Kidney epithelial cell (primary cell): ENCODE measurements at places on chromosomes 12 and 14.

GRCh38 chr12:126768517-126768916 lies 1498.5 kb upstream of the TMEM132C start:
- DNase-seq = no peak

DNA sequence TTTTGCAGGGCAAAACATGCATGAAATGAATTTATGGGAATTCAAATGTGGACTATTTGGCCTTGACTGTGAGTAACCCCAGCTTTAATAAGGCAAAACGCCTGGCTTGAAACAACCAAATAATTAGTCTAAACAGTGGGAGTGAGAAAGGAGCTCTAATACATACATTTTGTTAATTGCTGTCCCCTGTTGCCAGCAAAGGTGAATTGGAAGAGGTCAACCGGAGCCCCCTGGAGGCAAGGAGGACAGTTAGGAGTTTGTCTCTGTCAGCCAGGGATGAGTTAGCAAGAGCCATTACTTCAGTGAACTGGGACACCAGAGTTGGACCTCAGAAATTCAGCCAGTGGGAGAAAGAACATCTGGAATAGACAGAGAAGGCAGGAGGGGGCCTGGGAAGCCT lies 17.4 kb downstream of the KRT76 start:
- DNase-seq = no peak

- no peak for DNase-seq
Observed at GRCh38 chr12:123040106-123040505, 59.6 kb downstream of the ARL6IP4 start.

DNA sequence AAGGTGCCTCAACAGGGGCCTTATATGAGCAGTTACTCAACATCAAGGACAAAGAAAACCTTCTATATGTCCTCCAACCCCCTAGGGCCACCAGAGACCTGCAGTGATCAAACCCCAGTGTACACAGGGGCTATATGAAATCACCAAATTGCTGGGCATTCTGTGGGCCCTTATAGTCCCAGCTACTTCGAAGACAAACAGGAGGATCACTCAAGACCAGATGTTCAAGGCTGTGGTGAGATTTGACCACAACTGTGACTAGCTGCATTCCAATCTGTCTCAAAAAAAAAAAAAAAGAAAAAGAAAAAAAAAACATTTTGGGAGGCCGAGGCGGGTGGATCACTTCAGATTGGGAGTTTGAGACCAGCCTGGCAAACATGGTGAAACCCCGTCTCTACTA lies 51.0 kb upstream of the PRB2 start:
- DNase-seq = no peak

DNA sequence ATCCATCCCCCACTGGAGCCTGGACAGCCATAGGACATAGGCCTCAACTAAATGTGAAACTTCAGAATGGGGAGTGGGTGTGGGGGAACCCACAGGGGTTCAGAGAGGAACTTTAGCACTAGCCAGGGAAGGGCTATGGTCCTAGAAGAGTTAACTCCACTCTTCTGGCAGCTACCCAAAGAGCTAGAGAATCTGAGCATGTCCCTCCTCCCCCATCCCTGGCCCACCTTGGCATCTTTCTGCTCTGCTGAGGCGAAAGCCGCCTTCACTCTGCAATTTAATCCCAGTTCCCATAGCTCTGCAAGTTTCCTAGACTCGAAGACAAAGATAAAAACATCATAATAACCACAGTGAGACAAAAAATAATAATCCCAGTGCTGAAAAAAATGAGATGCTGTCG lies 214.7 kb upstream of the RTL1 start:
- DNase-seq = no peak

DNA sequence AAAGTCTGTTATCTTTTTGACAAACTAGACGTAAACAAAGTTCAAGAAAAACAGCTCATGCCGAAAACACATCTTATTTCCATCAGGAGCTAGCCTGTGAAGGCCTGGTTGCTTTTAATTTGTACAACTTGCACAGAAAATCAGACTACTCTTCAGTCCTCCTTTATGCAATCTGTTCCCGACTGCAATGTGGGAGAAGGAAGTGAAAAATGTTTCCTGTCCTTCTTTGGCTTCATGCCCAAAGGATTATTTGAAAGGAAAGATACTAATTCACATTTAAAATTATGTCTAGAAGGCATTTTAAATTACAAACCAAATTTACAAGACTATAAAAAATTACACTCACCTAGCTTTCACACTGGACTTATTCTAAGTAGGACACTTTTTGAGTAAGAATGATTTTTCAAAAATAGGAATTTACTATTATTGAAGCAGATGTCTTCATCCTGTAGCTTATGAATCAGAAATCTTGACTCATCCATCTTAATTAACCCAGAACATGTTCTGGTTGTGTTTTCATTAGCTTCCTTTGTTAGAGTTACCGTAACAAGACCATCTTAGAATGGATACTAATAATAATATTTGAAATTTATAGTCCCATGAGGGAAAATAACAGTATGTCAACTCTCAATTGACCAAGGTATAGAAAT lies 272.6 kb downstream of the PRKD1 start:
- no peak for DNase-seq

- DNase-seq = no peak
Observed at GRCh38 chr12:23950775-23951451, 1.4 kb upstream of the SOX5 start.

- no peak for DNase-seq
Observed at GRCh38 chr12:1533205-1533601, 61.2 kb downstream of the FBXL14 start.

DNA sequence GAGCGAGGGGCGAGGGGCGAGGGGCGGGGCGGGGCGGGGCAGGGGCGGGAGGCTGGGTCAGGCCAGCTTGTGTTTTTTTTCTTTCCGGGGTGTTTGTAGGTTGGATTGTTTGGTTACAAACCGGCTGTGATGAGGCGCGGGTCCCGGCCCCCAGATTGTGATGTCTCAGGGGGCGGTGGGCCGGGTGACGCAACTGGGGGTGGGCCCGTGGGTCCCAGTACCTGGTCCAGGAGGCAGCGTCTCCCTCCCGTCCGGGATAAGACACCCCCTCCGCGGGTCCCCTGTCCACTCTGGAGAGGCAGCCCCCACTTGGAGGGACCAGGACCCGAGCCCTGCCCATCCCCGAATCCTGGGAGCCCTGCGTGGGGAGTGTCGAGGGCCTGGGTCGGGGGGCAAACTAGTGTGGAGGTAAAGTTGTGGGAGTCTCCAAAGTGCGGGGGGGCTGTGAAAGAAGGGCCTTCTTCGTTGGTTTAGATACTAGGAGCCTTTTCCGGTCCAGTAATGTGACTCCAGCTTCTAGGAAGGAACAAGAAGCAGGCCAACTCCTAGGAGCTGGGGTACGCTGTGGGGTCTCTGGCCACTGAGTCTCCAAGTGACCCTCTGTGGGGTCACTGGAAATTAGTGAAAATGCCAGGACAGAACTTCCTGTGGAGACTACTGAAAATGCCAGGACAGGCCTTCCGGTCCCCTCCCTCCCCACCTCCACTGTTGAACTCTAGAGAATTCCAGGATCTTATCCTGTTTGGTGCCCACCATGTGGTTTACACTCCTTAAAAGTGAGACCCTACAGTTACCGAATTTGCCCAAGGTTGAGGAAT lies 579 bp upstream of the CLMN start:
- DNase-seq = no peak
